ENCODE measurements at places on chromosomes 3 and 15.

DNA sequence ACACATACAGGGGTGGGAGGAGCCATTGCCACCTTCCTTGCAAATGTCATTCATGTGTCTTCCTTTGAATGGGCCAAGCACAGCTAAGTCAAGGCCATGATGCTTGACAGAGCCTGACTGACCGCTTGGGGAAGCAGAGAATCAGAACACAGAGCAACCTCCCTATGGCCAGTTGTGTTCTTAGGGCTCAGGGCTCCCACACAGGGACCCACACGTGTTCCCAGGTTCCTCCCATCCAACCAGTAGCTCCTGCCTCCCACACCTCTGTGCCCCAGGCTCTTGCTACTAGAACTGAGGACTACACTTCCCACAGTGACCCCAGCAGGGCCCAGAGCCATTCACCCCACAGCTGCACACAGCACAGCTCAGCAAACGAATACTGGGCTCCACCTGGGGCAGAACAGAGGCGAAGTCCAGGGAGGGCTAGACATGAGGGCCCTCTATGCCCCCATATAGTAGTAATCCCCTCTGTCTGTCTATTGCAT is 42.9 kb downstream of the KLF15 start:
- no peak for DNase-seq

- DNase-seq, result no peak
These were observed 19.1 kb downstream of the PAQR9 start for GRCh38 chr3:142944342-142944741.

GRCh38 chr3:108183971-108184370 is 38.3 kb downstream of the IFT57 start:
- no peak for DNase-seq

DNA sequence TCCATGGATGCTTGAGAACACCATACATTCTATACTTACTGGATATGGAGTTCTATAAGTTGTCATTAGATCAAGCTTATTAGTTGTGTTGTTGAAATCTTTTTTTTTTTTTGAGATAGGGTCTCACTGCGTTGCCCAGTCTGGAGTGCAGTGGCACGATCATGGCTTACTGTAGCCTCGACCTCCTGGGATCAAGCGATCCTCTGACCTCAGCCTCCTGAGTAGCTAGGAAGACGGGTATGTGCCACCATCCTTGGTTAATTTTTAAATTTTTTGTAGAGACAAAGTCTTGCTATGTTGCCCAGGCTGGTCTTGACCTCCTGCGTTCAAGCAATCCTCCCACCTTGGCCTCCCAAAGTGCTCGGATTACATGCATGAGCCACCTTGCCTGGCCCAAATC is 12.5 kb upstream of the NCBP2 start:
- DNase-seq, result no peak

GRCh38 chr3:98977520-98977919 is 76.0 kb upstream of the DCBLD2 start:
- no peak for DNase-seq
